ENCODE measurements at places on chromosomes 1 and 21. TPM values are rescaled to one million over a fixed set of nuclear protein-coding genes. Genes with fewer than 3 reads are reported as not detected.

DNA sequence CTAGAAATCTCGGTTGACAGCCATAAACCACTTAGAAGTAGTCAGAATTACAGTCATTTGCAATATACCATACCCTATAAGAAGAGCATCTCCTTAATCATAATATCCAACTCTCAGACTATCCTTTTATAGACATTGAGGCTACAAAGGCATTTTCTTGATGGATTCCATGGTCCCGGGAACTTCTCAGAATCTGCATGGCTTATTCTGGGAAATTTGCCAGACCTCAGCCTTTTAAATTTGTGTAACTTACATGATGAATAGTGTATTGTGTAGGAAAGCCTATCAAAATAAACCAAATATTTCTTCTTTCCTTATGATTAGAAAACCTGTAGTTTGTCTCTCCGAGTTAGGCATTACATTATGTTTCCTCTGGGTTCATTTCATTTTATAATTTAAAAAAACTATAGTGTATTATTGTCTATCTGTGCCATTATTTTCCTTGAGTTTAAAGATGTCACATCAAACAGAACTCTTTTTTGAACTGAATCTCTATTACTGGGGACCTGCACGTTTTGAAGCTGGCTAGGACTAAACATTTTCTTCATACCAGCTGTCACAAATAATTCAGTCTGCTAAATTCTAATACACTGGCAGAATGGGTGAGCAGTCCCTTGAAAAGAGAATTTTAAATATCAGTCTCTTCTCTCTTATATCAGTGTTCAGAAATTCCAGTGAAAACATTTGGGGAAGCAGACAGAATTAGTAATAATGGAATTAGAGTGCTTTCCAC lies 102.9 kb downstream of the GABPA start:
- DNase-seq, result no peak

DNA sequence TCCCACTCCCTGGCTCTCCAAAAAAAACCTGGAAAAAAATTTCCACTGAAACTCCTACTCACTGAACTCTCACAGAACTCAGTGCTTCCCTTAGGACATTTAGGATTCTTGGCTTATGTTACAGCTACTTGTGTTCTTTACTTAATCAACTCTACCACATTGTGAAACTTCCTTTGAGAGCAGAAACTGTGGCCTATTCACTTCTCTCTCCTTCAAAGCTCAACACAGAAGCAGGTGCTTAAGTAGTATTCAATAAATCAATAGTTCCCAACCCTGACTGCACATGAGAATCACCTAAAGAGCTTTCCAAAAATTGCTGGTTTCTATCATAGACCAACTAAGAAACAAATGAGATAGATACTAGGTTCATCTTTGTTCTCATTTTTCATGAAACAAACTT lies 67.9 kb upstream of the DMRTA2 start:
- DNase-seq, result no peak

Gene RNU1-1
- under 0.01 TPM for total RNA-seq

DNA sequence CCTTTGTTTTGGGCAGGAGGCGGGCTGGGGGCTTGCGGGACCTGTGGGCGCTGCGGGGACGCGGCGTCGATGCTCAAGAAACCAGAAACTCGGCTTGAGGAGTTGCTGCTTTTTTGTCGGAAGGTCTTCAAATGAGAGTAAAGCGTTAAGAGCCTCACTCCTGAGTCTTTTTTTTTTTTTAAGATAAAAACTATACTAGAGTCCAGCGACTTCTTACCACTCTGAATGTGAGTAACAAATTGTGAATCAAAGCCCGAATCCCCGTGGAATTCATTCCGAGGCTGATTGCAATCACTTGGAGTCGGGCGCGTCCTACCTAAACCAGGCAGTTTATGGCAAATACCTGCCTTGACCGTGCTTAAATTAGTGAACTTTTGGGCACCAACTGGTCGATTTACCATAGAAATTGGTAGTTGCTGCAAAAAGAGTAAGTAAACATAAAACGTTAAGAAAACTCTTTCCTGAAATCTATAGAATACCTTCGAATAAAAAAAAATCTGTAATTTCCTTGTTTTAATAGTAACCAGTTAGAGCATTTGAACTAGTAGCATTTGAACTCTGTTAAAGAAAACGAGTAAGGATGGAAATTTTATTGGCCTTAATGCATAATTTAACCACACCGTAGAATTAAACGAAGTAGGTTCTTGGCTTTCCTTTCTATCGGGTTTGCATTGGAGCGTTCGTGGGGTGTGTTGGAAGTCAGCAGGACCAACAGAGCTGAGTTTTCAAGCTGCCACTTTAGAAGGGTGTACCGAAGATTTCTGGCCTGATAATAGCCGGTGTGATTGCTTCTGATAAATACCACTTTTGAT lies 769 bp downstream of the GPSM2 start:
- DNase-seq, result no peak

Gene COL18A1
- 1,199 TPM for total RNA-seq

DNA sequence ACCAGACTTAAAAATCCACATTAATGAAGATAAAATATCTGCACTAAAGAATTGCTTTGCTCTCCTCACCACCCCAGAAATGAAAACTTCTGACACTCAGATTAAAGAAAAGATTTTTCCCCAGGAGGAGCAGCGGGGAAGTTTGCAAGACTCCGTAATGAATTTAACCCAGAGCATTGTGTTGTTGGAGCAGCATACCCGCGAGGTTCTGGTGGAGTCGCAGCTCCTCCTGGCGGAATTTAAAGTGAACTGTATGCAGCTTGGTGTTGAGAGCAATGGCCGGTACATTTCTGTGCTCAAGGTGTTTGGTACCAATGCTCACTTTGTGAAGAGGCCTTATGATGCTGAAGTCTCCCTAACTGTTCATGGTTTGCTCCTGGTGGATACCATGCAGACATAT lies 46.4 kb downstream of the VPS13D start:
- DNase-seq, result no peak

- DNase-seq, result no peak
Observed at GRCh38 chr1:43303471-43304313, 2.9 kb downstream of the TIE1 start.

DNA sequence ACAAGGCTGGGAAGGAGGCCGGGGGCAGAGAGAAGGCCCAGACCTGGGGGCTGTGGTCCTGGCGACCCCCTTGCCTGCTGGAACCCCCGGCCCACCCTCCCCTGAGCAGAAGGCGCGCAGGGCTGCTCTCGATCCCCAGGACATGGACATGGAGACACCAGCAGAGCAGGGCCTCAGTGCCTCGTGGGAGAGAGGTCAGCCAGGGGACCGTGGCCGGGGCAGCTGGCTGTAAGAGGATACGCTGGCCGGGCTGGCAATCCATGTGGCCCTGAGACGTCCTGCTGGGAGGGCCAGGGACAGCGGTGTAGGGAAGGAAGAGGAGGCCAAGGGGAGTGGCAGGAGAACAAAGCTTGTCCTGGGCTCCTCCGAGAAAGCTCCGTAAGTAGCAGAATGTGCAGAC lies 132.2 kb downstream of the CASZ1 start:
- DNase-seq, result no peak

Gene DMBX1
- total RNA-seq, result not detected

- DNase-seq, result peak; percentile 23
Observed at GRCh38 chr1:50704126-50704525, 255.9 kb downstream of the FAF1 start.

Gene OLIG2
- not detected for total RNA-seq

DNA sequence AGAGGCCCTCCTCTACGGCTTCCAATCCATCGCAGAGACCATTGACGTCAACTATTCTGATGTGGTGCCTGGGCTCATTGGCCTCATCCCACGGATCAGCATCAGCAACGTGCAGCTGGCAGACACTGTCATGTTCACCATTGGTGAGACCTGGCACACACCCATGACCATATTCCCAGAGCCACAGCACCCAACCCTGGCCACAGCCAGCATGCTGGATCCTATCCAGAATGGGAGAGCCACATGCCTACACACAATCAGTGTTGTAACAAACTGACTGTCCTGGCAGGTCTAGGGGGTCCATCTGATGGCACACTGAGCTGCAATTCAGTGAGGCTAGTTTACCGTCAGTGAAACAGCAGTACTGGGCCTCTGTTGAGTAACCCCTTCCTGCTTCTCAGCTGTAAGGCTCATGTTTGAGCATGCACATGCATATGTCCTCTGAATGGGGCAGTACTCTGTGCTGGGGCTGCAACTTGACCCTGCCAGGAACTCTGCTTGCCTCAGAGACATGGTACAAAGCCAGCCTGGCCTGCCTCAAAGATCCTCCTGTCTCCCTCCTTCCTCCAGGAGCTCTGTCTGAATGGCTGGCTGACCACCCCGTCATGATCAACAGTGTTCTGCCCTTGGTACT lies 10.8 kb downstream of the IPO13 start:
- DNase-seq, result no peak

Data from glomerular endothelial cell (primary cell).